ENCODE measurements at places on chromosomes 4 and X.

- peak; percentile 68 for DNase-seq
These were observed 152.5 kb upstream of the STX18 start for GRCh38 chr4:4694296-4694772.

- DNase-seq = peak; percentile 24
These were observed 651.1 kb downstream of the ANKRD50 start for GRCh38 chr4:124061413-124061812.

GRCh38 chrX:23959781-23960180 lies 52.0 kb downstream of the CXorf58 start:
- DNase-seq = no peak

DNA sequence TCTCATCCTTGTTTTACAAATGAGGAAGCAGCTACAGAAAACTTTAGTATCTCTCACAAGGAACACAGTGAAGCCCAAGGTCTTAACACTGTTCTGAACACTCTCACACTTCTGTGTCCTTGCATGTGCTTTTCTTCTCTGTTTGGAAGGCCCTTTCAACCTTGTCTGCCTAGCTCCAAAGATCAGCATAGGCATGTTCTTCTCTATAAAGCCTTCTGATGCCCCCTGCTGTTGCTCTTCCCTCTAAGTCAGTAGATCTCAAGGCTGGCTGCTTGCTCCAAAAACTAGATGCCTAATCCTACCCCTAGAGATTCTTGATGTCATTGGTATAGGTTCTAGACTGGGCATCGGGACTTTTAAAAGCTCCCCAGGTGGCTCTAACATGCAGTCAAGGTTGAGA lies 5.9 kb downstream of the APOO start:
- DNase-seq = peak; percentile 50

GRCh38 chr4:104465201-104465600 lies 29.5 kb downstream of the CXXC4 start:
- no peak for DNase-seq
